ENCODE measurements at places on chromosomes 16 and 17.

GRCh38 chr16:88398874-88399178, 16.1 kb downstream of the ZNF469 start:
- no peak for DNase-seq

- DNase-seq = no peak
These were observed 13.2 kb upstream of the SLC7A5 start for GRCh38 chr16:87882436-87883019.

- no peak for DNase-seq
These were observed 10.2 kb downstream of the GABARAPL2 start for GRCh38 chr16:75576384-75576811.

DNA sequence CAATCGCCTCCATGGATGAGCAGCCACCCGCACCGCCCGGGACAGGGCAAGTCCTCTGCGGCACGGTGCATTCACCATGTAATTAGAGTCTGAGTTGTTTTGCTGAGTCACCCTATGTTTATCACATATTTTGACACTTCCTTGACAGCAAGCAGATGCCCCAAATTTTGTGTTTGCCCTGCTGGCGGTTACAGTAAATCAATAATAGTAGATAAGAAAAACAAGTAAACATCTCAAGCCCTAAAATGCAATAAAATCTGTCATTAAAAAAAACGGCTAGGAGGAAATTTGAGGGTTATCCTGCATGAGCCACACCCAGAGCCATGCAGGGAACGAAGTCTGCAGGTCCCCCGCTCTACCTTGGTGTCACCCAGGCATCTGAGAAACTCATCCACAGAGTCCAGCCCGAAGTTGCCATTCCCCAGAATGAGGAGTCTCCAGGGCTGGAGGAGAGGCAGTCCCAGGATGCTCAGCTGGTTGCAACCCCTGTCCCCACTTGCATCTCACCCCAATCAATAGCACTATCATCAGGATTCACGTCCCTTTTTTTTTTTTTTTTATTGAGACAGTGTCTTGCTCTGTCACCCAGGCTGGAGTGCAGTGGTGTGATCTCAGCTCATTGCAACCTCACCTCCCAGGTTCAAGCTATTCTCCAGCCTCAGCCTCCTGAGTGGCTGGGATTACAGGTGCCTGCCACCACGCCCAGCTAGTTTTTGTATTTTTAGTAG, 16.5 kb upstream of the ST6GALNAC1 start:
- no peak for DNase-seq
